ENCODE measurements at places on chromosomes 1 and 21.

GRCh38 chr1:64959986-64960385 lies 6.4 kb downstream of the JAK1 start:
- DNase-seq = no peak

DNA sequence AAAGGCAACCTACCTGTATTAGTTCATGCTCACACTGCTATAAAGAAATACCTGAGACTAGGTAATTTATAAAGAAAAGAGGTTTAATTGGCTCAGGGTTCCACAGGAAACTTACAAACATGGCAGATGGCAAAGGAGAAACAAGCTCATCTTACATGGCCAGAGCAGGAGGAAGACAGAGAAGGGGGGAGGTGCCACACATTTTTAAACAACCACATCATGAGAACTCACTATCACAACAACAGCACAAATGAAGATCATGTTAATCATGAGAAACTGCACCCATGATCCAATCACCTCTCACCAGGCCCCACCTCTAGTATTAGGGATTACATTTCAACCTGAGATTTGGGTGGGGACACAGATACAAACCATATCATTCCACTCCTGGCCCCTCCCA lies 90.6 kb upstream of the KCTD3 start:
- DNase-seq = no peak

DNA sequence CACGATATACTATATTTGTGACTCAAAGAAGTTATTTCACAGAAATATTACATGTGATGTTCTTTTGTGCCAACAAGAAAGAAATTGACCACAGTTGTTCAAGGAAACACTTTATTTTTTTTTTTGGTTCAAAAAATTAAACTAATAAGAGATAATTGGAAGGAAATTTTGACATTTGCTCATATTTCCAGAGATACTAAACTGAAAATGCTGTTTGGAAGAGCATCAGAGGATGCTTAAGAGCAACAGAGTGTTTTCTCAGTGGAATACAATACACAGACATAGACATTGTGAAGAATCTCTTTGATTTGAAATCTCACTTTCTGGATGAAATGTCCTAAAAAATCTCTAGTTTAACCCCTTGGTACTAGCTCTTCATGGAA lies 760.4 kb upstream of the CXADR start:
- no peak for DNase-seq

- DNase-seq = no peak
Observed at GRCh38 chr1:58363585-58363984, 182.9 kb downstream of the OMA1 start.

DNA sequence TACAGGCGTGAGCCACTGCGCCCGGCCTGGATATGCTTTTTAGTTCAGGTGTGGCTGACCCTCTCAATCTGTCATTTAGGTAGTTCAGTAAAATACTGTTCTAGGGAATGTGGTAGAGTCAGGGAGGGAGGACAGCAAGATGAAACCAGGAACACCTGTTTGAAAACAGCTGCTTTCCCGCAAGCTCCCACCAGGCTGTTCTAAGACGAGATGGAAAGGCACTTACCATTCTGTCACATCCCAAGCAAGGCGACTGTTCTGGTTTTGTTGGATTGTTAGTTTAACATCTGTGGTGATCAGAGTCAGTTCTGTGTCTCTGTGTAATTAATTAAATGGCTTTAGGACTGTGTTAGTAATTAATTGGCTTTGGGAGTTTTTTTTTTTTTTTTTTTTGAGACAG lies 2.9 kb downstream of the CHAF1B start:
- no peak for DNase-seq

- no peak for DNase-seq
Observed at GRCh38 chr1:65757531-65757930, 35.2 kb upstream of the PDE4B start.

DNA sequence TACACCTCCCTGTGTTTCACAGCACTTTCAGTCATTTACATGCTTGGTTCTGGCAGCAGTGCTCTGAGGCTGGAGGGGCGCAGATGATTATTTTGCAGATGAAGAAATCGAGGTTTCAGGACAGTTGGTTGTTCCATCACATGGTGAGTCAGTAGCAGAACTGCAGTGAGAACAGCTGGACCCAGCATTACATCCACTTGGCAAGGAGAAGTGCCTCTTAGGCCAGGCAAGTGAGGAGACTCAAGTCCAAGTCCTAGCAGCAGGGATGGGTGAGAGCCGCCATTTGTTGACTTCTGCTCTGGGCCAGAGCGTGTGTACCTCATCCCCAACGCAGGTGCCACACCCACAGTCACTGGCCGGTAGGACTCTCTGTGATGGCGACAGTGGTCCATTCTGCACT lies 26.8 kb upstream of the EPHA8 start:
- DNase-seq = no peak

GRCh38 chr1:108861566-108861965 lies 4.7 kb upstream of the AKNAD1 start:
- no peak for DNase-seq

GRCh38 chr1:60008500-60008899 lies 65.1 kb downstream of the C1orf87 start:
- no peak for DNase-seq

DNA sequence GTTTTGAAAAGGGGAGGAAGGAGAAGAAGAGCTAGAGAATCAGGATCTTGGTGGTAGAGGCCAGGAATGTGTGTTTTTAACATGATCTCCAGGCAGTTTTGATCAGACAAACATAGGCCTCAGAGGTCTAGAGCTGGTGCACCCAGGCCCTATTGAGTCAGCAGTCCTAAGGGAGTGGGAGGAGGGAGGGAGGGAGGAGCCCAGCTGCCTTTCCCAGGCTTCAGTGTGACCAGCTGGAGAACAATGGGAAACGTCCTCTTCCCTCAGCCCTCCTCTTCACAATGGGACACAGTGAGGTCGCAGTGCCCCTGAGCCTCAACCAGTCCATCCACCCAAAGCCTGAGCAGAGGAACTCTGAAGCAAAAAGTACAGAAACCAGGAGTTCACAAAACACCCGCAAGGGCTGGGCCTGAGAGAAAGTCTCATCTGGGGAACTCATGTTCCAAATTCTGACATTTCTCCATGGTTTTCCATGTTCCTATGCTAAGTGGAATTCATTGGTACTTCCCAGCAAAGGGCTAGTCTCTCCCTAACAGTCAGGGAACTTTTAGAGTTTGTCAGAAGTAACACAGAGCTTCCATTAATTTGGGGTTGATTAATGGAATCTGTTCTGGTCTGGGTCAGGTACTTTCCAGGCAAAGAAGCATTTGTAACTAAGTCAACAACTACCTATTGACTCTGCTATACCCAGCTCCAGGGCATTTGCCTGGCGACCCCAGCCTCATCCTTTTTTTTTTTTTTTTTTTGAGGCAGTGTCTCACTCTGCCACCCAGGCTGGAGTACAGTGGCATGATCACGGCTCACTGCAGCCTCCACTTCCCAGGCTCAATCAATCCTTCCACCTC lies 37.5 kb downstream of the ELAPOR1 start:
- no peak for DNase-seq

GRCh38 chr1:190615818-190616217 lies 138.2 kb upstream of the BRINP3 start:
- DNase-seq = no peak

DNA sequence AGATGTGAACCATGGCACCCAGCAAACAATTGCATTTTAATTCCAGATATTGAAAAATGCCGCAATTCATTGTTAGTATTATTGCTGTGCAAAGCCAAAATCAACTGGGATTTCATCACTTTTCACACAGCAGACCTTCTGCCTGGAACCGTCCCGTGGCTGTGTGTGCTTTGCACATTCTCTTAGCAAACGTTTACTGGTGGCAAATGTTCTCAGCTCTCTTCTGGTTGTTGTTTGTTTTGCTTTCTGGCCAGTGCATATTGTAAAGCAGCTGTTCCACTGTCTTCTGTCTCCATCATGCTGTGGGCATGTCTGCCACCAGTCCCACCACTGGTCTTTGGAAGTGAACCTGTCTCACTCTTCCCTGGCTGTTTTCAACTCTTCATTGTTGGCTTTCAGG lies 19.8 kb upstream of the TTLL10 start:
- no peak for DNase-seq

DNA sequence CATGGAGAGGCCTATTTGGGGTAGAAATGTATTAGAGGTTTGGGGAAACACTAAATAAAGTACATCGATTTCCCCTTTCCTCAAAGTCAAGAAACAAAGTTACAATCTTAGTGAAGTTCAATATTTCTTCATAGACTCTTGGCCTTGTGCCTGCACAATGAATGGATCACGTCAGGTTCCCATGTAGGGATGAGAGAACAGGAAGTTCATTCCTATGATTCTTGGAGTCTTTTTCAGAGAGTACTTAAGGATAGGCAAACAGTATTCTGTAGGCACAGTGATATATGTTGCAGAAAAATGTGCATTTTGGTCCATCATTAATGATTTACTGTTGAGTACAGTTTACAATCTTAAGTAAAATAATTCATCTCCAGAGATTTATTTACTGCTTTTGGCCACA lies 275.5 kb downstream of the RGS7 start:
- DNase-seq = no peak

DNA sequence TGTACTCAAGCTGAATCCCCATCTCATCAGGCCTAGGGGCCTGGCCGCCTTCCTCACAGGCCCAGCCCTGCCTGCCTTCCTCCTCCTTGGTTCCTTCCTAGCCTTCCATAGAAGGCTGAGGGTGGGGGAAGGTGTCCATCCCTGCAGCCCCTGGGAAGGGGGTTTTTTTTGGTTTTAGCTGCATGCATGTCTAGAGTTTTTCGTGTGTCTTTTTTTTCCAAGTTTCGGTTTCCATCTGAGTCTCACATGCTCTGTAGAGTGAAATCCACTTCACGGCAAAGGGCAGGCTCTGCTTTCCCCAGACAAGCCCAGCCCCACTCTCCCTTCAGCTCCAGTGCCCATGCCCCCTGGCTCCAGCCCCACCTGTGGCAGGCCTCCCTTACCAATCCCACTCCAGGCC lies 32.1 kb downstream of the GRHL3 start:
- no peak for DNase-seq

GRCh38 chr1:26889551-26890466 lies at the start of gene GPN2:
TSS of gene GPN2 (minus strand) at chr1:26890283. CDS start at chr1:26890096, 187 bp downstream.
- peak; percentile 57 for DNase-seq

- no peak for DNase-seq
Observed at GRCh38 chr1:177686933-177687332, 282.9 kb downstream of the SEC16B start.

GRCh38 chr1:219927298-219927955 lies 930 bp downstream of the SLC30A10 start:
- no peak for DNase-seq

- DNase-seq = peak; percentile 43
Observed at GRCh38 chr1:234214129-234214910, 158.9 kb upstream of the COA6 start.

DNA sequence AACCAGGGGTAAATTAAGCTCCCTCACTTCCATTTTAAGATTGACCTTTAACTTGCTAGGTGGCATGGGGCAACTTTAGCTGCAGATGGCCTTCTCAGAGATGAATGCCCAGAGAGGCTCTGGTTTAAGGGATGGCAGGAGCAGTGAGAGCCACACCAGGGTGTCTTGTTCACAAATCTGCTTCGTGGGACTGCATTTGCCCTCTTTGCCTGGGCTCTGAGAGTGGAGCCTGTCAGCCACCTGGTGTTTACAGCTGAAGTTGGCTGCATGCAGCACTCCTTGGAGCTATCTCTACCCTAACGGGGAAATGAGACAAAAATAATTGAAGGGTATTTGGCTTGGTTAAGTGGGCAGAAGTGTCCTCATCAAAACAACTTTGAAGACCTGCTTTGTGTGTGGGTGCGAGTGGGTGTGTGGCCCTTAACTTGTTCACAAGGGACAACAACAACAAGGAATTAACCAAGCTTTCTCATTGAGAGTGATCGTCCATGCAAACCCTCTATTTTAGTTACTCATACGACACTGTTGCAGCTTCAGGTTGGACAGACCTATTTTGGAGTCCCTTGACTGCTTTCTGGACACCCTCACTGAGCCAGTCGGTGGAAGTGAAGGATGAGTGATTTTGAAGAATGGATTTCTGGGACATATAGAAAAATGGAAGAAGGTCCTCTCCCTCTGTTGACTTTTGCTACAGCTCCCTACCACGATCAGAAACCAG lies 29.8 kb downstream of the PGM1 start:
- DNase-seq = no peak

DNA sequence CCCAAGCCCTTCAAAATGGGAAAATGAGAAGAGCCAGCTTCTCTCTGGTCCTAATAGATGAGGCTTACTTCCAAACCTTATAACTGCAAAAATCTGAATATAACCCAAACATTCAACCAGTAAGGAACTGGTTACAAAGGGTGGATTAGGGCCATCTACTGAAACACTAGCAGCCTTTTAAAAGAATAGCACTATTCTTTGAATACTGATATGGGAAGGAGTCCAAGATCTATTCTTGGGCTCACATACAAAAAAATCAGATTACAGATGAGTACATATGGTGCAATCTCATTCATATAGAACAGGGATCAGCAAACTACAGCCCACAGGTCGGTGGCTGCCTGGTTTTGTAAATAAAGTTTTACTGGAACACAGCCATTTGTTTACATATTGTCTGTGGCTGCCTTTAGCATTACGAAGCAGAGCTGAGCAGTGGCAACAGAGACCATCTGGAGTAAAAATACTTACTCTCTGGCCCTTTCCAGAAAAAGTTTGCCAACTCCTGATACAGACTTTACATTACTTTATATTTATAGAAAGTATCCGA lies 167.7 kb downstream of the ZSCAN20 start:
- no peak for DNase-seq

GRCh38 chr1:23369335-23370013 lies at the start of gene ZNF436:
TSS of gene ZNF436 (minus strand) at chr1:23369836. CDS start at chr1:23368005, 1,831 bp downstream.
- DNase-seq = peak; percentile 25

GRCh38 chr1:95640746-95641145 lies 406.7 kb downstream of the RWDD3 start:
- no peak for DNase-seq

GRCh38 chr21:33836408-33836807 lies 79.2 kb downstream of the ATP5PO start:
- DNase-seq = no peak

DNA sequence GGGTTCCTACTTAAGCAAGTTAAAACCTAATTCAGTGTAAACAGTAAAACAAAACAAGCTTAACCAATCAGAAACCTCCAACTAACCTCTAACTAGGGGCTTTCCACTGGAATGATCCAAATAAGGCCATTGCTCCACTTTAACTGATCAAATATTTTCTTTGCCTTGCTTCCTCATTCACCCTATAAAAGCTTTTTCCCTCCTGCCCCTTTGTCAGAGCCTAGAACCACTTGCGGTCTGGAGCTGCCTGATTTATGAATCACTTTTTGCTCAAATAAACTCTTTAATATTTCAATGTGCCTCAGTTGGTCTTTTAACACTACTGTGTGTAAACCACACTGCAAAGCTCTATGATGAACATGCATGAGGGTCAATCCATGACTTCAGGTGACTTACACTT lies 4.5 kb upstream of the FAM89A start:
- no peak for DNase-seq
